ENCODE measurements at places on chromosomes 6 and 20.

DNA sequence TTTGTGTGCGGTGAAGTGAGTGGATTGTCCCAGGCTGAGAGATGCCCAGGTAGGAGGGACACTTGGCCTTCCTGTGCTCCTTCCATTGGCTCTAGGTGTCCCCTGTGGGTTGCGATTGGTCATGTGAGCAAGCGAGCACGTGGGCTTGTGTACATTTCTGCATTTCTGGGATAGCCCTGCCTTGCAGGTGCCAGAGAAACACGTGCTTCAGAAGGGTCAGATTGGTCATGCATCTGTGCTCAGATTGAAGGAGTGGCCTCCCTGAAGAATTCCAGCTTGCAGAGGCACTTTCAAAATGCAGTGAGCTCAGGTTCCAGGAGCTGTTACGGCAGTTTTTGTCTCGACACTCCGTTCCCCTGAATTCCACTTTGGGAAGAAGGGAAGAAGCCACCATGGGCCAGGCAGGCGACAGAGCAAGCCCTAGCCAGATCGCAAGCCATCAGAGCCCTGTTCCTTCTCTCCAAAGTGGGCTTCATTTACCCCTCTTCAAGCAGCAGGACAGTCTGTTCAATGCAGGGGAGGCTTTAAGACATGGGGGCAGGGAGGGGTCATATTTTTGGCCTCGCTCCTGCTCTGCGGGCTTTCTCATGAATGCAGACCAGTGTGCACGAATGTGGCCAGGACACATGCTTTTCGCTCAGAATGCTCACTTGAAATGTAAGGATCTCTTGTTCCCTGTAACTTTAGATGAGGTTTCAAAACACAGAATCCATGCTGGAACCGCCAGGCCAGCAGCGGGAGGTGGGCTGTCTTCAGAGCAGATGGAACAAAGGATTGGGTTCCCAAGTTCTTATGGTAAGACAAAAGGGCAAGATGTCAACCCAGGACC, 78.6 kb upstream of the AKAP12 start:
- DNase-seq = no peak

DNA sequence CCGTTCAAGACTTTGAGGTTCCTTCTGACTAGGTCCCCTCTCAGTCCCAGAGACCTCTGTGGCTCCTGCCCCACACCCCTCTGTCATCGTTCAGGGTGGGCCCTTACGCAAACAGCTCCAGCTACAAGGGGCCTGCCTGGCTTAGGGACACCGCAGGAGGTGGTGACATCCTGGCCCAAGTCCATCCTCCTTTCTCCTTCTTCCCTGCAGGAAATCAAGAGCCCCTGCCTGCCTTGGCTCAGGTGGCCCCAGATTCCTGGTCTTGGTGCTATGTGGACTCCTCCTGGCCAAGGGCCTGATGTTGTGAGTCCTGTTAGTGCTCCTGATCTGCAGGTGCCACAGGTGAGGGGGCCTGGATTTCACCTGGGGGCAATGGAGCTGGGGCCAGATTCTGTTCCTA, 8.1 kb downstream of the TREML4 start:
- DNase-seq = no peak

DNA sequence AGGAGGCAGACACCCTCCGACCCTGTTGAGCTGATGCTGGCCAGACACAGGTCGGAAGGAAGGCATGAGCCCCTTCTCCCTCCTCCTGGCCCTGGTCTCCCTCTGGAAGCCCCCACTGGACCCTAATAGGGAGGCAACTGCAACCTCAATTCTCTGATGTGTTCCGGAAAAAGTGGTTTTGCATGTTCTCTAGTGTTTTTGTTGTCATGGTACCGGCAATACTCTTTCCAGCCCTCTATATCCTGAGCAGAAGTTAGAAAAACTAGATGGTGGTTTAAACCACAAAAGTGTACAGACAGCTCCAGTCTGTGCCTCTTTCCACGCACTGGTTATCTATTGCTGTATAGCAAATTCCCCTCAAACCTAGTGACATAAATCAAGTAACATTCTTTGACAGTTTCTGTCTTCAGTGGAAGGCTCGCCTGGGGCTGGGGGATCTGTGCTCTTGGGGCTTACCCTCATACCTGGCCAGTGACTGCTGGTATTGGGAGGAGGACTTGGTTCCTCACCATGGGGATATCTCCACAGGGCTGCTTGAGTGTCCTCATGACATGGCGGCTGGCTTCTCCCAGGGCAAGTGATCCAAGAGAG, 37.0 kb downstream of the SYTL3 start:
- DNase-seq = no peak

DNA sequence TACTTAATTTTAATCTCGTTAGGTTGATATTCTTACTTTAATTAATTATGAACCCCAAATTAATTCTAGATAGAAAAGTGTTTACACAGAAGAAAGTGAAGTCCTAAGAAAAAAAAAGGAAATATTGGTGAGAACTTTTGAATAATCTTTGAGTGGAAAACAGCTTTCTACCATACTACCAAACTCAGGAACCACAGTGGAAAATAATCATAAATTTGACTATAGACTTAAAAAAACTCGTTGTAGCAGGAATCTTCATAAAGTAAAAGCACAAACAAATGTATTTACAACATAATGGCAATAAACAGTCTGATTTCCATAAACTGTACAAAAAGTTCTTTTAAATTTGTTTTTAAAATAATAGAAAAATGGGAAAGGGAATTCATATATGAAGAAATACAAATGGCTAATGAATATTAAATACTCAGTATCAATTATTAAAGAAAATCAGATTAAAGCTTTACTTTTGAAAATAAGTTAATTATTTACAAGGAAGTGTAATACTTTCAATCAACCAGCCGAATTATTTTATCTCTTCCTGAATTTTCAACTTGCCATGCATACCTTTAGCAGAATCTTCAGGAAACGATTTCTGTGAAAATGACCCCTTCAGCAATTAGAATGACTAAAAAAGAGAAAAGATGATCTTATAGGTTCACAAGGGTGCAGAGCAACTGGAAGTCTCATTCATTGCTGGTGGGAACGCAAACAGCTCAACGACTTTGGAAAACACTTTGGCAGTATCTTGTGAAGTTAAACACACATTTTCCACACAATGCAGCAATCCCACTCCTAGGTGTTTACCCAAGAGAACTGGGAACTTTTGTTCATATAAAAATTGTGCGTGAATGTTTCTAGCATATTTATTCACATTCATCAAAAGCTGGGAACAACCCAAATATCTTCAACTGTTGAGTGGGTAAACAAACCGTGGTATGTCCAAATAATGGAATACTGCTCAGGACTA, 38.5 kb upstream of the BMP6 start:
- no peak for DNase-seq

DNA sequence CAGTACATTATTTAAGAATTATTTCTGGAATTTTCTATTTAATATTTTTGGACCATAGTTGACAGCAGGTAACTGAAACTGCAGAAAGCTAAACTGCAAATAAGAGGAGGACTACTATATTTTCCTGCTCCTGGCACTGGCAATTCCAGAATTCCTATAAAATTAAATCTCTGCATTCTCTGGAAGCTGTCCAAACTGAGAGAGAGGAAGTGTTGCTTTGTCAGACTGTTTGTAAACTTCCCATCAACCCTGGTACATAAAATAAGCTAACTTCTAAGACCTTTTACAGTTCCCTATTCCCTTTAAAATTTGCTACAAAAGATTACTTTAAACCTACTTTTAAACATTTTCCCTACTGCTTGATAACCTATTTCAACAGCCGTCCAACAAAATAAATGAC, 196.1 kb upstream of the RUNX2 start:
- no peak for DNase-seq

- no peak for DNase-seq
These were observed 31.2 kb upstream of the APCDD1L start for GRCh38 chr20:58546416-58546711.

GRCh38 chr6:27837625-27838057, 74.6 kb downstream of the OR2B2 start:
- no peak for DNase-seq

- no peak for DNase-seq
These were observed 18.2 kb upstream of the ZNF391 start for GRCh38 chr6:27370391-27370790.

DNA sequence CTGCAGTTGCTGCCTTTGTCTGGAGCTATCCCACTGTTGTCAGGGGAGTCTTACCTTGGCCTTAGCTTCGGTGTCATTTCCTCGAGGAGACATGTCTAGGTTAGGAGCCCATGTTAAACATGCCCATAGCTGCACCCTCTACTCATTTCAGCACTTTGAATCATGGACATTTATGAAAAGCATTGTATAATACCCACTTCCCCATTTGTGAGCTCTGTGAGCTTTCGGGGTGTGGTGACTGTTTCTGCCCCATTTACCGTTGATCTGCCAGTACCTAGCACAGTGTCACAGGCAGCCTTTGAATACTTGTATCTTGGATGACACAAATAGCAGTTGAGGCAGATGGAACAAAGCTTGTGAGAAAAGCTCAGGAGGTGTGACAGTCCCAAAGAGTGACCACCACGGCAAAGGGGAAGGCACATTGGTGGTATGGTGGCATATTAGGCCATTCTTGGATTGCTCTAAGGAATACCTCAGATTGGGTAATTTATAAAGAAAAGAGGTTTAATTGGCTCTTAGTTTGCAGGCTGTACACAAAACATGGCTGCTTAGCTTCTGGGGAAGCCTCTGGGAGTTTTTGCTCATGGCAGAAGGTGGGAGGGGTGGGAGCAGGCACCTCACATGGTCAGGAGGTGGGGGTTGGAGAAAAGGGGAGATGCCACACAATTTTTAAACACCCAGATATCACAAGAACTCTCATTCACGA, 42.0 kb downstream of the JARID2 start:
- DNase-seq = no peak

GRCh38 chr20:52103335-52103912, 88.2 kb downstream of the ZFP64 start:
- no peak for DNase-seq

DNA sequence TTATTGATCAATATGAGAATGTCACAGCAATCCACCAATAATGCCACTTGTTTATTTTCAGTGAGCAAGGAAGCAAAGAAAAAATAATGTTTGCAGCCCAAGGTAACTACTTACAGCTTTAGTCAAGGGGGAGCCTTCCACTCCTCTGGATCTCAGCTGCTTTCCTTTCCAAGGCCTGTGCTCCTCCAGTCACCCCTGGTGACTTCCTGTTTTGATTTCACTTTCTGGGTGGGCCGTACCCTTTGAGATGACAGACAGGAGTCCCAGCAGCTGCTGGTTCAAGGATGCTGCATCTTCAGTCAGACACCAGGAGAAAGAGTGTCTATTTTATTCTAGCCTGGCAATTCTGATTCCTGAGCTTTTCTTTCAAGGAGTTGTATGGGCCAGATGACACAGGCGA, 5.6 kb upstream of the VNN2 start:
- DNase-seq = no peak
